Activated naive CD4-positive, alpha-beta T cell treated with anti-CD3 and anti-CD28 coated beads, Interleukin-2, amount 10 ng/mL, durations not matched to agents 7 days and 5 days (primary cell): ENCODE measurements at places on chromosomes 4 and X.
A peak's percentile ranks its signal among the peaks of the same experiment; 100 is the strongest.

- no peak for DNase-seq
These were observed 39.2 kb upstream of the TLR3 start for GRCh38 chr4:186029571-186030398.

GRCh38 chrX:148609515-148610327 lies 109.3 kb downstream of the AFF2 start:
- no peak for DNase-seq

GRCh38 chr4:88005076-88005475 lies 2.4 kb upstream of the PKD2 start:
- DNase-seq = no peak

DNA sequence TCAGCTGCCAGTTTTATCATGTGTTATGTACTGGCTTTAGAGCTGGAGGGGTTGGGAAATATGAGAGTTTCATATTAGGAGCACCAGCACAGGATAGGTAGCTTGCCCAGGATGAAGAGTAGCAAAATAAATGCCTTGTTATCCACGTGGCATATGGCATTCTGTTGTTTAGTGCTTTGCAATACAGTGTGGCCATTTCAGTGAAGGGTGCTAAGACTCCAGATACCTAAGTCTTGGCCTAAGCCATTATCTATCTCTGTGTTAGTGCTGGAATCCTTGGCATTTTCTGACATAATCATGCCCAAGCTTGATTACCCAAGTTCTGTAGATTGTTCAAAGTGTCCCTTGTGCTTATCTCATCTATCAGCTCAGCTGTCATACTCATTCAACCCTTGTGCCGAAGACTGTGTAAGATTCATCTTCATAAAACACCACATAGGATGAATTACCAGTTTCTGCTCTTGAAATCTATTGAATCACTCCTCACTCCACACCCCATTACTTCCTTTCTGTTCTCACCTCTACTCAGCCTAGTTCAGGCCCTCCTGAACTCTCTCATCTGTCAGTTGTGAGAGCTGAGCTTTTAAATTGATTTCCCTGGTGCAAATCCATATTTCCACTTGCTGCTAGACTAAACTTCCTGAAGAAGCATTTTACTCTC lies 73.5 kb downstream of the CLCN5 start:
- no peak for DNase-seq

GRCh38 chrX:72475952-72476668 lies 96.5 kb downstream of the HDAC8 start:
- DNase-seq = no peak

GRCh38 chr4:71303287-71303686 lies 35.5 kb upstream of the SLC4A4 start:
- no peak for DNase-seq

DNA sequence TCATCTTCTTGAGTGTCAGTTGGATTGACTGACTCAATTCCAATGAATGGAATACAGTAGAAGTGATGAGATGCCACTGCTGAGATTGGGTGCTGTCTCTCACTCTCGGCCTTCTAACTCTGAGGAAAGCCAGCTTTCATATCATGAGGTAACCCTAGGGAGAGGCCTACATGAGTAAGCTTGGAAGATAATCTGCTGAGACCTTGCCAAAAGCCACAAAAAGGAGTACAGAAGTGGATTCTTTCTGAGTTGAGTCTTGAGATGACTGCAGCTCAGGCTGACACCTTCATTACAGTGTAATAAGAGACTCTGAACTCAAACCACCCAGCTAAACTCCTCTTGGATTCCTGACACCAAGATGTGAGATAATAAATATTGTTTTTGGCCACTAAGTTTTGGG lies 537.4 kb upstream of the MAGEB18 start:
- no peak for DNase-seq

DNA sequence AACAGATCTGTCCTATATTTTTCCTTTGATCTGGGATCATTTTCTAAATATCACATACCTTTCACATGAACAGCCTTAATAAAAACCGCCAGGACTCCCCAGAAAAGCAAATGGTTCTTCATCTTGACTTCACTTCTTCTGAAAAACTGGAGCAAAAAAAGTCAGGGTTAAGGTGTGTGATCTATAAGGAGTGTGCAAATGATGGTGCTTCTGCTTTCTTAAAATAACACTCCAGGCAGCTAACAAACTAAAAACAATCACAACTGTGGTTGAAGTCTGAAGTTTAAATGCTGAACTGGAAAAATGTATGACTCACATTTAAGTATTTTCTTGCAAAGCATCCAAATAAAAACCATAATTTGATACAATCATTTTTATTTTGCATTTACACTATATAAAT lies at the start of gene JCHAIN:
JCHAIN (minus strand) TSS at position 140 of the 400 bp plus-strand sequence; CDS start at position 122, 18 bp downstream.
- DNase-seq = no peak

DNA sequence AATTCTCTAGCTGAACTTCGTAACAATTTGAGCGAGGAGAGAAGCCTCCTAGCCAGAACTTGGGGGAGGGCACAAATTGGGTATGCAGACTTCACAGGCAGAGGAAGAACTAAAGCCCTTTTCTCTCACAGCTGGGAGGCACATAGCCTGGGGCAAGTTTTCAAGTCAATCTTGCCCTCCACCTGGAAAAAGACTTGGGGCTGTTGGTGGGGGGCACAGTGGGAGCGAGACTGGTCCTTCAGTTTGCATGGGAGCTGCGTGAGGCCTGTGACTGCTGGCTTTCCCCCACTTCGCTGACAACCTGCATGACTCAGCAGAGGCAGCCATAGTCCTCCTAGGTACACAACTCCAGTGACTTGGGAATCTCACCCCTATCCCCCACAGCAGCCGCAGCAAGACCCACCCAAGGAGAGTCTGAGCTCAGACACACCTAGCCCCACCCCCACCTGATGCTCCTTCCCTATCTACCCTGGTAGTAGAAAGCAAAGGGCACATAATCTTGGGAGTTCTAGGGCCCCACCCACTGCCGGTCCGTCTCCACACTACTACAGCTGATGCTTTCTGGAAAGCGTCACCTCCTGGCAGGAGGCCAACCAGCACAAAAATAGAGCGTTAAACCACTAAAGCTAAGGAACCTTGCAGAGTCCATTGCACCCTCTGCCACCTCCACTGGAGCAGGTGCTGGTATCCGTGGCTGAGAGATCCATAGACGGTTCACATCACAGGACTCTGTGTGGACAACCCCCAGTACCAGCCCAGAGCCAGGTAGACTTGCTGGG lies 160.8 kb downstream of the CBLL2 start:
- no peak for DNase-seq

DNA sequence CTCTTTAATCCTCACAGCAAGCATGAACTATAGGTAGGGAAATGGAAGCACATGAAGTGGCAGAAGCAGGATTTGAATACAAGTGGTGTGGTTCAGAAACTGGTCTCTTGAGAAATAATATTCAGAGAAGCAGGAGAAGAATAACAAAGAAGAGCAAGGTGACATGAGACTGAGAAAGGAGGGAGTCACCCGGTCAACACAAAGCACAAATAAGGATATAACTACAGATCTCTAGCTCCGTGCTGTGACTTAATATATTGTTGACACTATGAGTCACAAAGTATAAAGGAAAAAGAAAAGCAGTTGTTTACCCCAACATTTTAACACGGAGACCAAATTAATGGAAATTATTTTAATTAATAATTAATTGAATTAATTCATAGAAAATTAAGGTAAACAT lies 204.5 kb downstream of the CPE start:
- no peak for DNase-seq

DNA sequence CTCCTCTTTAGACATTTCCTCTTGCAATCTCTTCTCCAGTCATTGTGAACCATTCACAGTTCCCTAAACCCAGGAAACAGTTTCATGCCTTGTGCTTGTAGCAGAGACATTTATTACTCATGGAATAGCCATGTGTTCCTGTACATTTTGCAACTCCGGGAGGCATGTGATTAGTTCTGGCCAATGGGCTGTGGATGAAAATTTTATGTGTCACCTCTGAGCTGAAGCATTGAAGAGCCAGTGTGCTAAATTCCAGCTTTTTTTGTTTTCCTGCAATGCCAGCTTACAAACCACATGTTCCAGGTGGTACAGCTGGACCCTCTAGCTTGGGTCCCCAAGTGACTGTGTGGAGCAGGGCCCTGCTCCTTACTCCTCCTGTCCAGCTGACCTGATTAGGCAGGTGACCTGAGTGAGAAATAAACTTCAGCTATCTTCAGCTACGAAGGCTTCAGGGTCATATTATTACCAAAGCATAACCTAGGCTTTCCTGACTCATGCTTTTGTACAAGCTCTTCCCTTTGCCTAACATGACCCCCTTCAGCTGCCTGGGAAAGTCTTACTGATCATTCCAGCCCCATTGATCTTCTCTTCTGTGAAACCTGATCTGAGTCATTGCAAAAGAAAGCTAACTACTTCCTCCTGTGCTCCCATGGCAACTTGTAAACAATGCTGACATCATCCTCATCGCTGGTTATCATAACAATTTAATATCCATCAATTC lies 200.4 kb downstream of the PTTG2 start:
- DNase-seq = peak; percentile 70

DNA sequence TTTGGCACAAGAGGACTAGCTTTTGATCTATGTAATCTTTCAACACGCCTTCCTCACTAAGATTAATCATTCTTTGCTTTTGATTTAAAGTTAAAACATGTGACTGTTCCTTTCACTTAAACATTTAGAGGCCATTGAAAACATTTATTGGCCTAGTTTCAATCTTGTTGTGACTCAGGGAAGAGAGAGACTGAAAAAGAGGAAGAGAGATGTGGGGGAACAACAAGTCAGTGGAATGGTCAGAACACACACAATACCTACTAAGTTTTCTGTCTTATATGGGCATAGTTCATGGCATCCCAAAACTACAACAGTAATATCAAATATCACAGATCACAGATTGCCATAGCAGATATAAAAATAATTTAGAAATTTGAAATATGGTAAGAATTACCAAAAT lies 812.9 kb upstream of the AGA start:
- no peak for DNase-seq

DNA sequence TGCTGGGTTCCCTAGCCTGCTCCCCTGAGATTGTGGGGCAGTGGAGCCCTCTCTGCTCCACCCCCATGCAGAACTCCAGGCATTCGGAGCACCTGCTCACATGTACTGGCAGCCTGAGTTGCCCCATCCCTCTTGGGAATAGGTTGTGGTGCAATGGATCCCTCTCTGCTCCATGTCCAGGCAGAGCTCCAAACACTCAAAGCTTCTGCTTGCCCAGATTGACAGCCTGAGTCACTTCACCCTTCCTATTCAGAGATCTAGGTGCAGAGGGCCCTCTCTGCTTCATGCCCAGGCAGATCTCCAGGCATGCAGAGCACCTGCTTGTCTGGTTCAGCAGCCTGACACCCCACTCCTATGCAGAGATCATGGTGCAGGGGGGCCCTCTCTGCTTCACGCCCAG lies 18.6 kb upstream of the TEX13B start:
- DNase-seq = no peak

DNA sequence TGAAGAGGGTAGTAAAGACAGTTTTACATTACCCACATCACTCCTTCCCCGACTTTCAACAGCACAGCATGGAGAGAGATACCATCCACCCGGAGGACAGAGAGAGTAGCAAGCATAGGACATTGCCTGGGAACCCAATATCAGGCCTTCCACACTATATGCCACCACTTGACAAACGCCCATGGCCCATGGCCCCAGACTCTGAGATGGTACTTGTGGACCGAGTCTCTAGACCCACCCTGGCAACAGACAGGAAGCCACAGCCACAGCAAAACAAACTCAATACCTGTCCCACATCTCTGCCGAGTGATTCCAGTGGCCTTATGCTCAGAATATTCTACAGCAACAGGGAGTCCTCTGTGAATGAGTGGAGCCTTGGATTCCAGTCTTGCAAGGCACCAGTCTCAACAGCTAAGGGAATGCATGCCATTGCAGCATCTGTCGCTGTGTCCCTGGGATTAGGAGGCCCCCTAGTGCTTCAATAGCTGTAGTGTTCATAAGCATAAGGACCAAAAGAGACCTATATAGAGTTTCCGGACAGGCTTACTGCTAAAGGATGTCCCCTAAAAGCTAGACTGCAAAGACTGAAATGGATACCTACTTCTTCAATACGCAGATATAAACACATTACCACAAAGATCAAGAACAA lies 14.7 kb upstream of the CT55 start:
- DNase-seq = peak; percentile 32

DNA sequence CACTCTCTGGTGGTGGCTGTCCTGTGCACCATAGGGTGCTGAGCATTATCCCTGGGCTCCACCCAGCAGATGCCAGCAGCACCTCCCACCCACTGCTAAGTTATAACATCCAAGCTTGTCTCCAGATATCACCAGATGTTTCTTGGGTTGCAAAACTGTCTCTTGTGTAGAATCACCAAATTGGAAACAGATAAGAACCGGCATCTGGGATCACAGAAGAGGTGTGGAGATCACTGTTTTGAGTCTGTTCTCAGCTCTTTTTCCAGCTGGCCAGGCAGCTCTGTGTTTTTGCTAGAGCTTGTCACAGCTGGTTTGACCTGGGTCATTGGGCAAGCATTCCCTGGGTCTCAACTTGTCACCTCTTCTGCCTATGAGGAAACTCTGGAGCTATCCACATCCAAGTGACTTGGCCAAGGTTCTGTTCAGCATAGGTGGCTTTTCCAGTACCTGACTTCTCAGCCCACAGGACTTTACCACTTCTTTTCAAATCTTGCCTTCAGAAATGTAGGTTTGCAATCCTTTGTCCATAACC lies 15.3 kb upstream of the PUDP start:
- no peak for DNase-seq

DNA sequence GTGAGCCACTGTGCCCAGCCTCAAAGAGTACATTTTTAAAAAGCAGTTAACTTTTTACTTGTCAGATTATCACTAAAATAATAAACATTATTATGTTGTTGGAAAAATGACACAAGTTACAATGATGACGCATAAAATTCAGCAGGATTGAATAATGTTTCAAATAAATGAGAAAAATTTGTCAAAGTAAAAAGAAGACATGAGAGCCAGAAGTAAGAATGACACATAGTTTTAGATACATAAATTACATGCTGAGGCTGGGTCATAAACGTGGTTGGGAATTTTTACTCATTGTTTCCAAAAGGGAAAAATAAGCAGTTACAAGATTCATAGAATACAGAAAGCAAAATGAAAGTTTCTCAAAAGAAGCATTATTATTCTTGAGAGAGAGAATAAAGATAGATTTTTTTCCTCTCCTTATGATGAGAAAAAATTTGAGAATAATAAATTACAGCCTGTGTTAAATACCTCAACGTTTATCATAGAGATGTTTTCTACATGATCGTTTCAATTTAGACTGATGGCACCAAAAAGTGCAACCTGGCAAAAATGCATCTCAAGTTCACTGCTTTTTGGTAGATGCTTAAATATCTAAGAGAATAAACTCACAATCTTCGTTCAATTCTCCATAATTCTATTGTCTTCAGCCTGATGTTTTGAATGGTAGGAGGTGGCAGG lies 40.4 kb downstream of the GUCY1B1 start:
- DNase-seq = no peak
